ENCODE measurements at places on chromosomes 3 and 15.

DNA sequence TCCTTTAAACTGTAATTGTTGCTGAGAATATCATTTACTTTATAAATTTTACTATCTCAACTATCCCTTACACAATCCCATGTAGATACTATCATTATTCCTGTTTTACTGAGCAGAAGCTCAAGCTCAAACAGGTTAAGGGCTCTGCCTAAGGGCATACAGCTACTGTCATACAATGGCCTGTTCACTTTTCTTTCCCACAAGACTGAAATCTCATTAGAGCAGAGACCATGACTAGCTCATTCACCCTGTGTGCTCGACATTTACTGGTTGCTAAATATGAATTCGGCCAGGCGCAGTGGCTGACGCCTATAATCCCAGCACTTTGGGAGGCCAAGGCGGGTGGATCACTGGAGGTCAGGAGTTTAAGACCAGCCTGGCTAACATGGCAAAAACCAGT is 1.6 kb upstream of the MESP2 start:
- DNase-seq = no peak

GRCh38 chr15:60469893-60470641 is 8.9 kb downstream of the ICE2 start:
- DNase-seq = no peak

DNA sequence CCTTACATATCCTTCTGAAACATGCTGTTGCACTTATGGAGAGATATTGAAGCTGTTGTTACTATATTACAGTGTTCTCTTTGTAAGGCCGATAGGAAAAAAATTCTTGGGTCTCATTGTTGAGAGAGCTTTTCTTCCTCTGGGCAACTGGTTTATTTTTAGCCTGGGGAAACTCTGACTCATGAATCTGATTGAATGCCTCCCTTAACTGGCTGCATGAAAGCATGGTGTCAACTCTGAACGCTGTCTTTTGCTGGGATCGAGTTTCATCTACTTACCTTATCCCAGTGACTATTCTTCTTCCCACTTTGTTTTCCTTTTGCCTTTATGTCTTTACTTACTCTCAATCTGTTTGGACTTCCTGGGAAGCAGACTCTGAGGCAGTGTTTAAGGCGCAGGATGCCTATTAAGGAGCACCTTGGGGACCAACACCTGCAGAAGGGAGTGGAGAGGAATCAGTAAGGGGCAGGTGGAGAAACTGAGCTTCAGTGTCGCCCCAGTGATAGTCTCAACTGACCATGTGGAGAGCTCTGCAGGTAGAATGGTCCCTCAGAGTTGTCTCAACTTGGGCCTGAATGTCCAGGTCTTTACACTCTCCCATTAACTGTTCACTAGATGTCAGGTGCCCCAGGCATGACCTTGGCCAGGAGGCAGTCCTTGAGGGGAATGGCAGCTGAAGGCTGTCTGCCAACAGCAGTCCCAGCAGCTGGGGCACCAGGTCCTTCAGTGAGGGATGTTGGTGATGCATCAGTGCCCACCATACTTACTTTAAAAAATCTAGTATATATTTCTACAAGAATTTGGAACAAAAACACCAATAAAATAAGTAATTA is 88.9 kb upstream of the CCNL1 start:
- no peak for DNase-seq

GRCh38 chr3:42733501-42734262 is 31.1 kb upstream of the HHATL start:
- no peak for DNase-seq

DNA sequence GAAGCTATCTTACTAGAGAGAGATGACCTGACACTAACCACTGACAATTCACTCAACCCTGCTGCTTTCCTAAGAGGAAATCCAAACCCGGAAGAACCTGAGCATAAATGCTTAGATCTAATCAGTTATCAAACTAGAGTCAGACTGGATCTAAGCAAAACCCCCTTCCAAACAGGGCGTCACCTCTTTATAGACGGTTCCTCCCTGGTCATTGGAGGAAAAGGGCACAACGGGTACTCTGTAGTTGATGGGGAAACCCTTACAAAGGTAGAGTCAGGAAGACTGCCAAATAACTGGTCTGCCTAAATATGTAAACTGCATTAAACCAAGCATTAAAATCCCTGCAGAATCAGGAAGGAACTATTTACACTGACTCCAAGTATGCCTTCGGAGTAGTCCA is 41.3 kb upstream of the FSTL1 start:
- DNase-seq = no peak

DNA sequence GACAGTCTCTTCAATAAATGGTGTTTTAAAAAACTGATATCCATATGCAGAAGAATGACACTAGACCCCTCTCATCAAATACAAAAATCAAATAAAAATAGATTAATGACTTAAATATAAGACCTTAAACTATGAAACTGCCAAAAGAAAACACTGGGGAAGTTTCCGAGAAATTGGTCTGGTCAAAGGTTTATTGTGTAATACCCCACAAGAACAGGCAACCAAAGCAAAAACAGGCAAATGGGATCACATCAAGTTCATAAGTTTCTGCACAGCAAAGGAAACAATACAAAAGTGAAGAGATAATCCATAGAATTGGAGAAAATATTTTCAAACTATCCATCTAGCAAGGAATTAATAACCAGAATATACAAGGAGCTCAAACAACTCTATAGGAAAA is 126.2 kb downstream of the GOLIM4 start:
- DNase-seq = no peak

GRCh38 chr15:32743411-32744140 is 25.8 kb downstream of the GREM1 start:
- DNase-seq = no peak

DNA sequence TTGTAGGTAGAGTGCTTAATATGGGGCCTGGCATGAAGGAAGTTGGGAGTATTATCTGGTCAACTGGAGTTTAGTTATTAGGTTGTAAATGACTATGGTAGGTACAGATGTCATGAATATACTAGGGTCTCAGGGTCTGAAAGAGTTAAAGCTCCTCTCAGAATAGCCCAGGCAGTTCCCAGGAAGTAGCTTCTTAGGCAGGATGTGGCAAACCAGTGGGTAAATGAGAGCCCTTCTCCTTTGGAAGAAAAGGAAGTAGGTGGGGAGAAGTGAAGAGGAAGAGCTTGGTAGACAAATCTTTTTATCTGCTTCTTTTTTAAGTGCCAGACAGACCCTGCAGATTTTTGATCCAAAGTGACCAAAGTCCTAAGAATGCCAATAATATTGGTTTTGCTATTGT is 24.5 kb downstream of the MAP2K1 start:
- no peak for DNase-seq

DNA sequence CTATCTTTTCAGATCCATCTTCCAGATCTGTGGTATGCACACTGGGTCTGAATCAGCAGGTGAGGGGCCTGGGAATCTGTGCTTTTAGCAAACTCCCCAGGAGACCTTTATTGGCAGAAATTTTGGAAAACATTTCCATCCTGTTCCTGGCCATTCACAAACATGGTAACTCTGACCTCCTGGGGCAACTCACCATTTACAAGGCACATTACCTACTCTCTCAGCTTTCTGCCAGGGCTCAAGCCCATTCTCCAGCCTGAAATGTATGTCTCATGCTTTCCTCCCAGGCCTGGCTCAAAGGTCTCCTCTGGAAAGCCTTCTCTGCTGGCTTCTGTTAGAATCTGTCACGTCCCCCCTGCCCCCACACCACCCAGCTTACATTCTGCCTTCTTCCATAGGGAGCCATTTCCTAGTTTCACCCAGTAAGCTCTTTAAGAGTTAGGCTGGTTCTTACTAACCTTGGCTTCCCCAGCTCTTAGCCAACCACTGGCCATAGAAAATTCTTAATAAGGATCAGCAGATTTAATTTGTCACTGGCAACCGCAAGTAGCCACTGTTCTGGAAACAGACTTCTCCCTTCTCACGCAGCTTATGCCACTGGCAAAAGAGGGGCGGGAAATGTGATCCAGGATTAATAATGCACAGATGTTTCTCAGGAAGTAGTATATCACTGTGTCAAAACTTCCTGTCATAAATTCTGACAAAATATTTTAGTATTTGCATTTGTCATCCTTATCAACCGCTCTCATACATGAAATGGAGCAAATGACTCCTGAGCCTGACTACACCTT is 55.0 kb downstream of the RORA start:
- no peak for DNase-seq

- DNase-seq = no peak
Observed at GRCh38 chr3:66778777-66779176, 219.3 kb upstream of the KBTBD8 start.

GRCh38 chr3:4680871-4681300 is 187.7 kb downstream of the ITPR1 start:
- no peak for DNase-seq

GRCh38 chr3:193605876-193606275 is 12.9 kb downstream of the OPA1 start:
- peak; percentile 44 for DNase-seq

- DNase-seq = no peak
Observed at GRCh38 chr15:71275098-71275497, 159.8 kb downstream of the THSD4 start.

- no peak for DNase-seq
Observed at GRCh38 chr3:163462446-163462845, 1615.8 kb downstream of the SI start.

DNA sequence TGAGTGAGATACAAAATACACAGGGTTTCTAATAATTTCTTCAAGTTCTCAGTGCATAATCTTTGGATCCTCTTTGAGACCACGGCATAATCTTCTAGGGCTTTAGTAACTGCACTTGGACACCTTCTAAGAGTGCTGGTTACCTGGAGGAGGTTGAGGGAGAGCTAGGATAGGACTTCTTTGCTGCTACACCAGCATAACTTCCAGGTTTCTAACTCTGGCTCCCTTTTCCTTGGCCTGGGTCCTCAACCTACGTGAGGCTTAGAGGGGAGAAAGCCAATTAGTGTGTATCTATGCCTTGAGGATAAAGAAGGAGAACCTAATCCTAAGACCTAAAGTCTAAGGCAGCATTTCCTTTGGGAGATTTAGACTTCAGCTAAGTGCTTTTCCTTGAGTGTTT is 184.8 kb downstream of the LSAMP start:
- no peak for DNase-seq

DNA sequence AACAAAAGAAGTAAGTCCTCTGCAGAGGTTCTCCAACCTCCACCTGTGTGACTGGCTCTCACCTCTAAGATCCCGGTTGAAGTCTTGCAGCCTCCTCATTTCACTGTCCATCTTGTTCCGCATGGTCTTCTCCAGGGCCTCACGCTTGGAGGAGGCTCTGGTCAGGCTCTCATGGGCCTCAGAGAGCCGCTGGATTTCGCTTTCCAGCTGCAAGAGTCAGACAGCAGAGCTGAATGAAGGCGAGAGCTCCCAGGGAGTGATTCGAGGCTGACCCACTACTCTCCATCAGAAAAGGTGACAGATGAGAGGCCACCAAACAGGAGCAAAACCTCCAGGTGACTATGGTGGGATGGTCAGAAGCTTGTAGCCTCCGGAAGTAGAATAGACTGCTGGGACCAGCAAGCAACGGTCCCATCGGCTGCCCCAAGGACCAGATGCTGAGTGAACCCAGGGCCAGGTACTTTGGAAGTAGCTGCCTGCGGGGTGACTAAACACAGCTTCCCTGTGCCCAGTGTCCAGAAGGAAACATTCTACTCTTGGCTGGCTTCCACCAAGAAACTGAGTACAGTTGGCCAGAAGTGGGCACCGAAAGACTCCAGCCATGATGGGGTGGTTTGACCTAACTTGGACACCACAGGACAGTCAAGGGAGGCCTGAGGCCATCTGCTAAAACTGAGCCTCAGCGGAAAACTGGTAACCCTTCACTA is 7.9 kb downstream of the AMOTL2 start:
- DNase-seq = no peak

DNA sequence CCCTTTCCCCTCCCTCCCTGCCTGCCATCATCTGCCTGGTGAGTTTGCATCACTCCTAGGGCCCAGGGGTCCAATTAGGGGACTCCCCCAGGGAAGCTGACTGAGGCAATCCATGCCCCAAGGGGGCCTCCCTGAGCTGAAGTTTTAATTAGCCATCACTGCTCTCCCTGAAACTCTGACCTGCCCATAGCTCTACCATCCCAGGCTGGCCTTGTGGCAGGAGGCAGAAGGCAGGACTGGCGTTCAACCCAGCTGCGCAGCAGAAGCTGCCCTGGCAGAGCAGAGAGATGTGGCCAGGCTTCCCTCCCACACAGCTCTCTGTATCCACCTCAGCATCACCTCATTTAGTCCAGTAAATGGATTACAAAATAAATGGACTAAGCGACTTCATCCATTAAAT is 7.7 kb upstream of the C15orf39 start:
- DNase-seq = no peak

DNA sequence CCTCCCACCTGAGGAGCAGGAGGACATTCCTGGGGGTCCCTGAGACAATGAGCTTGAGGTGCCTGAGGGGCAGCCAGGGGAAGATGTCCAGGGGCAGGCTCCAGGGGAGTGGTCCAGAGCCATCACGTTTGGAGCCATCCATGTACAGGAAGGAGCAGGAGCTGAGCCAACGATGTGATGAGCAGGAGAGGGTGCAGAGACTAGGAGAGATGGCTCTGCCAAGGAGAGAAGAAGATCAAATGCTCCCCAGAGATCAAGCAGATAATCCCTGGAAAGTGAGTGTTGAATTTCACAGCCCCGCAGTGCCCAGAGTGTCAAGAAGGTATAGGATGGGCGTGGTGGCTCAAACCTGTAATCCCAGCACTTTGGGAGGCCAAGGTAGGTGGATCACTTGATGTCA is 97.8 kb upstream of the HERC1 start:
- DNase-seq = no peak
